ENCODE measurements at places on chromosomes 2 and 18.

DNA sequence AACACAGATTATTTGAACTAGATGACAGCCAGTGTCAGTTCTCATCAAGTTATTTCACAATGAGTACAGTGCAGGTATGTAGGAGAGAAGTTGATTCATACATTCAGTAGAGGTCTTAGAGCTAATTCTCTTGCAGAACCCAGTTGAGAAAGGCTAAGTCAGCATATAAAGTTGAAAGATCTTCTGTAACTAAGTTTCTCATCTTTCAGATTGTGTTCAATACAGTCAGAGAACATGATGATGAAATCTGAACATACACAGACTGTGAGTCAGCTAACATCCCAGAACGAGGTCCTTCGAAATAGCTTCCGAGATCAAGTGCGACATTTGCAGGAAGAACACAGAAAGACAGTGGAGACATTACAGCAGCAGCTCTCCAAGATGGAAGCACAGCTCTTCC, 41.9 kb upstream of the LIMS1 start:
- DNase-seq, result peak; percentile 90

- peak; percentile 96 for DNase-seq
Observed at GRCh38 chr2:29921560-29921915, at the start of gene ALK. ALK (minus strand) TSS chr2:29921586; CDS start chr2:29920659, 927 bp downstream.

GRCh38 chr2:199220920-199221319, 236.8 kb downstream of the SATB2 start:
- no peak for DNase-seq

GRCh38 chr2:49174750-49175149, 20.4 kb upstream of the FSHR start:
- DNase-seq, result no peak

GRCh38 chr2:240183006-240183874, 42.8 kb upstream of the OTOS start:
- no peak for DNase-seq

GRCh38 chr2:118225666-118226065, 137.4 kb downstream of the INSIG2 start:
- DNase-seq, result no peak

GRCh38 chr18:12879840-12880540, 4.0 kb downstream of the PTPN2 start:
- peak; percentile 60 for DNase-seq

GRCh38 chr2:145740302-145740701, 1220.4 kb upstream of the ZEB2 start:
- DNase-seq, result peak; percentile 51

- peak; percentile 56 for DNase-seq
Observed at GRCh38 chr18:59729781-59730180, 32.6 kb upstream of the CCBE1 start.

GRCh38 chr2:24824071-24824588, 30.9 kb downstream of the CENPO start:
- DNase-seq, result no peak

GRCh38 chr2:52879561-52879960, 888.0 kb upstream of the CHAC2 start:
- no peak for DNase-seq

GRCh38 chr2:157326698-157327097, 1.1 kb upstream of the ERMN start:
- no peak for DNase-seq

GRCh38 chr2:85954590-85955458, 66.0 kb upstream of the ST3GAL5 start:
- no peak for DNase-seq

- no peak for DNase-seq
Observed at GRCh38 chr18:6962571-6963451, 154.8 kb downstream of the LAMA1 start.

DNA sequence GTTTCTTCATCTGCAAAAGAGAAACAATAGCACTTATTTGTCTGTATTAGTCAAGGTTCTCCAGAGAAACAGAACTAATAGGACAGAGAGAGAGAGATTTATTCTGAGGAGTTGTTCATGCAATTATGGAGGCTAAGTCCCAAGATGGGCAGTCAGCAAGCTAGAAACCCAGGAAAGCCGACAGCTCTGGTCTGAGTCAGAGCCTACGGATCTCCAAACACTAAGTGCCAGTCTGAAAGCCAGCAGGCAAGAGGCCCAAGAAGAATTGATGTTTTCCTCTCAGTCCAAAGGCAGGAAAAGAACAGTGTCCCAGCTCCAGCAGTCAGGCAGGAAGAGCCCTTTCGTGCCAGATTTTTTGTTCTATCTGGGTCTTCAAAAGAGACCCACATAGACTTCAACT, 36.5 kb upstream of the SLC66A3 start:
- no peak for DNase-seq

- DNase-seq, result peak; percentile 95
Observed at GRCh38 chr2:101113441-101114267, 37.5 kb downstream of the TBC1D8 start.

DNA sequence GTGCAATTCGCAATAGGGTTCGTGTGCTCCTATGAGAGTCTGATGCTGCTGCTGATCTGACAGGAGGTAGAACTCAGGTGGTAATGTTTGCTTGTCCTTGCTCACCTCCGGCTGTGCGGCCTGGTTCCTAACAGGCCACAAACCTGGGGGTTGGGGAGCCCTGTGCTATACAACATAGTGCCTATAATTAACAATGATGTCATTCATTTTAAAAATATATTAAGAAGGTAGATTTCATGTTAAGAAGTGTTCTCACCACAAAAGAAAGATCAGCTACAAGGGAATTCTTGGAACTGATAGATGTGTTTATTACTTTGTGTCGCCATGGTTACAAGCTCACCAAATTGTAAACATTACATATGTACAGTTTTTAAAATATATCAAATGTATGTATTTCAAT, 200.5 kb downstream of the GRB14 start:
- no peak for DNase-seq

GRCh38 chr2:3291750-3292149, 85.9 kb downstream of the EIPR1 start:
- no peak for DNase-seq

- no peak for DNase-seq
Observed at GRCh38 chr2:220935789-220936321, 636.2 kb downstream of the EPHA4 start.

GRCh38 chr2:174597345-174598047, at the start of gene WIPF1:
WIPF1 (minus strand) TSS chr2:174597804; CDS start chr2:174585573, 12,231 bp downstream.
- peak; percentile 54 for DNase-seq

DNA sequence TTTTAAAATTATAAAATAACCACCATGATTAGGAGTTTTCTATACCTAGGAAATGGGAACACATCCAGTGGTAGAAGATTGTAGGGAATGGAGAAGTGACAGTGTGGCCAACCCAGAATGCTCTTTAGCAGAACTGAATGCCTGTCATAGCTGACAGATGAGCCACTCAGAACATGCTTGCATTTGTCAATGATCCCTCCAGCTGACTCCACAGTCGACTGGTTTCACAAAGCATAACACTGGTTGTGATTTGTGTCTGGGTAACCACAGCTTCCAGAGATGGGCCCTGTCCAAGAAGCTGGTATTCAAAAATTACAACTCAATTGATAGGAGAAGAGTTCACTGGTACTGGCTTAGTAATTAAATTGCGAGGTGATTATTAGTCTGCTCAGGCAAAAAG, 9.0 kb upstream of the CTIF start:
- peak; percentile 34 for DNase-seq

DNA sequence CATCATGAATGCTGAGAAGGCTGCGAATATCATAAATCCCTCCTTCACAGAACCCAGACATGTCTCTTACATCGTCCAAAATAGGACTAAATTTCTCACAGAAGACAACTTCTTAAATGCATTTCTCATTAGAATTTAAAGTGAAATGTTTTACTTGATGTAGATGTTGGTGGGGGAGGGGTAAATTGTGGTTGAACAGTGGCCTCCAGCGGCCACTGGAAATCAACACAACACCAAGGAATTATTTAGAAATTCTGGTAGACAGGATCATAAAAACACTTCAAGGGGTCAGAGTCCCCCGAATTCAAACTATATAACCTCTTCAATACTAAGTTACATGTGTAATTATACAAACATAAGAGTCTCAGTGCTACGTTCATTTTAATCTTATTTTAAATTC, 135.9 kb downstream of the ABCA12 start:
- DNase-seq, result peak; percentile 55

DNA sequence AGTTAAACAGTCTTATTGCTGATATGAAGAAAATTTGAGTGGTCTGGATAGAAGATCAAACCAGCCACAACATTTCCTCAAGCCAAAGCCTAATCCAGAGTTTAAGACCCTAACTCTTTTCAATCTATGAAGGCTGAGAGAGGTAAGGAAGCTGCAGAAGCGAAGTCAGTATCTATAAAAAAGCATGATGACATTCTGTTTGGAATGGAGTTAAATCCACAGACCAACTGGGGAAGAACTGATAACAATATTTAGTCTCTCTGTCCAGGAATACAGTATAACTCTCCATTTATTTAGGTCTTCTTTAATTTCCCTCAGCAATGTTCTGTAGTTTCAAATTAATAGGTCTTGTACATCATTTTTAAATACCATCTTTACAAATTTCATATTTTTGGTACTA, 16.0 kb downstream of the PIGN start:
- no peak for DNase-seq

- DNase-seq, result no peak
Observed at GRCh38 chr2:119739580-119740255, 20.0 kb upstream of the PTPN4 start.

DNA sequence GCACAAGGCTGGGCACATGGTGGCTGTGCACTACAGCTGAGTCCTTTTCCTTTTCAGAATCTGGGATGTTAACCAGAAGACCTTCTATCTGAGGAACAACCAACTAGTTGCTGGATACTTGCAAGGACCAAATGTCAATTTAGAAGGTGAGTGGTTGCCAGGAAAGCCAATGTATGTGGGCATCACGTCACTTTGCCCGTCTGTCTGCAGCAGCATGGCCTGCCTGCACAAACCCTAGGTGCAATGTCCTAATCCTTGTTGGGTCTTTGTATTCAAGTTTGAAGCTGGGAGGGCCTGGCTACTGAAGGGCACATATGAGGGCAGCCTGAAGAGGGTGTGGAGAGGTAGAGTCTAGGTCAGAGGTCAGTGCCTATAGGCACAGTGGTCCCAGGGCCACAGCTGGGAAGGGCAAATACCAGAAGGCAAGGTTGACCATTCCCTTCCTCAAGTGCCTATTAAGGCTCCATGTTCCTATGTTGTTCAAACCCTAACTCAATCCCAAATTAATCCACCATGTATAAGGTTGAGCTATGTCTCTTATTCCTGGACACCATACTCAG, 2.2 kb downstream of the IL1RN start:
- no peak for DNase-seq

DNA sequence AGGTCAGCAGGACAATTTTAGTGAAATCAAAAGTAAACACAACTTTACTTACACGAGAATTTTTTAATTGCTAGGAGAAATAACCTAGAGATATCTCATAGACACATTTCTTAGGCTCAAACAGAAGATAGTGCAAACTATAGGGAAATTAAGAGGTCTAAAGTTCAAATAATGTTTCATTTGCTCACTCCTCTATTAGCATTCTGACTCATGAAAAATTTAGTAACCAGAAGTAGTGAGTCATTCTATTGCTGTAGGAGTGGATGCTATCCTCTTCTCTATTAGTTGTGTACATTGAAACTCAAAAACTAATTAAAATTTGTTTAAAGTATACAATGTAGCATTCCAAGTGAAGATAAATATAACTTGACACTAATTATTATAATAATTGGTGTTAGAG, 908.3 kb upstream of the TMEFF2 start:
- DNase-seq, result peak; percentile 53

DNA sequence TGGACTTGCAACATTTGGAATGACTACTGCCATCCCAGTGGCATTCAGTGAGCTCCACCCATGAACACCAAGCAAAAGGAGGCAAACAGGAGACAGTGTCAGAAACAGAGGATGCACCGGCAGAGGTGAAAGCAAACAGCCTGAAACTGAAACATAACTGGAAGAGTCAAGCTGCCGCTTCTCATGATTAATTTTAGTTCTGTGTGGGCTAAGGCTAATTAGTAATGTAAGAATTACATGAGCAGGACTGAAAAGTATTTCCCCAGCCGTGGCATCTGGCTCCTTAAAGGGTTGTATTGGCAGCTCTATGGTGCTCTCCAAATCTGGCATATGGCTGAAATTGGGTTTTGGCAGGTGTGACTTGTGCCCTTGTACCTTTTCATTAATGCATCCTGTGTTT, 1108.1 kb downstream of the TSN start:
- DNase-seq, result no peak

DNA sequence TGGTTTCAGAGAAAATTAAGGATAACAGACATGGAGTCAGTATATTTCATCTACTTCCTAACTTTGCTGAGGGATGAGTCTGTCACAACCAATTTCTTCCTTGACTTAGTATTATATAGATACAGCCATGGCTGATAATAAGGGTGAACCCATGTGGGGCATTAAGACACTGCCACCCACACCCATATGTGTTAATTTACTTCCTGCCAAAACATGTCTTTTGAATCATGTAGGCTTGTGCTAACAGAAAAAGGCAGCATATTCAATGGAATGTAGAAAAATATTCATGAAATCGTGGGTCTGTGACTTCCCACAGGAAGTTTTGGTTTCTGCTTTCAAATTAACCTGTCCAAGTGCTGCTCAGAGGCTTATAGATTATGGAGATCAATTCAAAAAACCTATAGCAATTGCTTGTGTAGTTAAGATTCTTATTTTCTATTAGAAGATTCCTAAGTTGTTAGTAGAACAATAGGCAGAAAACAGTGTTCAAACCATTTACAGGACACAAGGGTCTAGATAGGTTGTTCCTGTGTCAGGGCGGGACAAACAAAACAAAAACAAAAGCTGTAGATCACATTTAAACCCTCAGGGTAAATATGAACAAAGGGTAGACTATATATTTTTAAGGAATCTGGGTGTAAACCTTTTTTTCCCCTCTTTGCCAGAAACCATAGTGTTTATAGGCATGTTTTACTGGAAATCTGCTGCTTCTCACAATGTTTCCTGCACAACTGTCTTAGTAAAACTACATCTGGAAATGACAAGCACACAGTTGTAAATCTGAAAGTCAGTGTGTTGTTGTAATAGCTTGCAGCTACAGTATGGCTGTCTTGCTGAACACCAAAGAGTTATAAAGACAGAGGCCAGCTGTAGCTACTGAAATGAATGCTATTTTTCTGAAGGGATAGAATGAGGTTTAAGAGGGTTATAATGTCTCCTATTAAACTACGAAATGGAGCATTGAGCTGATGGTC, 691.2 kb downstream of the EPHA4 start:
- no peak for DNase-seq

GRCh38 chr2:54728669-54729120, 5.2 kb downstream of the EML6 start:
- DNase-seq, result peak; percentile 80

DNA sequence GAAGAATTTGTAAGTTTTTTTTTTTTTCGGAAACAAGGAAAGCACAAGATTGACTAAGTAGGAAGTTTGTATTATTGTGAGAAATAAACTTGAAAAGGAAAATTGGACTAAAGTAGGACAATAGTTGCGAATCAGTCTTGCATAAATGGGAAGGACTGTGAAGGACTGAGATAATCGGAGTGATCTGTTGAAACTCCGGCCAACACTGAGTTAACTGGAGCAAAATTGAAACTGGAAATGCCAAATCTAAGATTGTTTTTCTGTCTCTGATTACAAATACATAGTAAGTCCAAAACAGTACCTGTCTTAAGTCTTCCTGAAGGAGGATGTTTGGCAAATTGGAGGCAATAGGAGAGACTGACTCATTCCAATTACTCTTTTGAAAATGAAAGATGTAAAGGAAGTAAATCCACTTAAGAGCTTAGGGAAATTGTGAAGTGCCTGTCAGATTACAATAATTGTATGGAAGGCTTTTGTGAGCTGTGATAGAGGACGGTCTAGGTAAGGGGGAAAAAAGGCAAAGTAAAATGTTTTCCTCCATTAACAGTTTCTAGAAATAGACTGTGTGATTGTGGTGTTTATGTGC, 204.9 kb upstream of the CYRIA start:
- no peak for DNase-seq

Measured in MCF 10A (cell line).